ENCODE measurements at places on chromosomes 13 and 19. TPM values are rescaled to one million over a fixed set of nuclear protein-coding genes. Genes with fewer than 3 reads are reported as not detected.
A peak's percentile ranks its signal among the peaks of the same experiment; 100 is the strongest.

IZUMO1 gene
- total RNA-seq: 1.7 TPM

- H3K36me3 ChIP-seq: no peaks in the 10 kb centered on the region
- no peaks in the 10 kb centered on the region for H3K27me3 ChIP-seq
- no peak overlapping the region for H3K27ac ChIP-seq
- no peak for DNase-seq
Observed at GRCh38 chr13:33115274-33115673, 99.1 kb downstream of the KL start.

DNA sequence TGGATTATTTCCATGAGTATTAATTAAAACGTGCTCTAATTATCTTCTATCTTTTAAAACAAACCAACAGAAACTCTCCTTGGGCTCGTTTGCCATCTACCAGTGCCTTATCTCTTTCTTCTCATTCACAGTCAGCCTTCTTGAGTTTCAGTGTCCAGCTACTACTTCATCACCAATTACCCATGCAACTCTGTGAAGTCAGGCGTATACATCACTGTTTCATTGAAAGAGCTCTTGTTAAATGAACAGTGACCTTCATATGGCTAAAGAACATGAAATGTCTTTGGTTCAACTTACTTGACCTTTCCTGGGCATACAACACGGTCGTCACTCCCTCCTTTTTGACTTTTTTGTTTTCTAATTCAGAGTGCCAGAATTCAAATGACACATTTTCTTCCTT is 5.2 kb upstream of the IFT88 start:
- no peaks in the 10 kb centered on the region for H3K4me1 ChIP-seq
- H3K36me3 ChIP-seq: no peaks in the 10 kb centered on the region
- DNase-seq: no peak
- H3K4me3 ChIP-seq: no peak overlapping the region
- H3K27me3 ChIP-seq: no peaks in the 10 kb centered on the region

- no peaks in the 10 kb centered on the region for H3K36me3 ChIP-seq
- peak; percentile 84 for DNase-seq
- no peak overlapping the region for H3K4me3 ChIP-seq
- no peaks in the 10 kb centered on the region for H3K4me1 ChIP-seq
Observed at GRCh38 chr13:92573467-92574057, 653.0 kb upstream of the GPC6 start.

DNA sequence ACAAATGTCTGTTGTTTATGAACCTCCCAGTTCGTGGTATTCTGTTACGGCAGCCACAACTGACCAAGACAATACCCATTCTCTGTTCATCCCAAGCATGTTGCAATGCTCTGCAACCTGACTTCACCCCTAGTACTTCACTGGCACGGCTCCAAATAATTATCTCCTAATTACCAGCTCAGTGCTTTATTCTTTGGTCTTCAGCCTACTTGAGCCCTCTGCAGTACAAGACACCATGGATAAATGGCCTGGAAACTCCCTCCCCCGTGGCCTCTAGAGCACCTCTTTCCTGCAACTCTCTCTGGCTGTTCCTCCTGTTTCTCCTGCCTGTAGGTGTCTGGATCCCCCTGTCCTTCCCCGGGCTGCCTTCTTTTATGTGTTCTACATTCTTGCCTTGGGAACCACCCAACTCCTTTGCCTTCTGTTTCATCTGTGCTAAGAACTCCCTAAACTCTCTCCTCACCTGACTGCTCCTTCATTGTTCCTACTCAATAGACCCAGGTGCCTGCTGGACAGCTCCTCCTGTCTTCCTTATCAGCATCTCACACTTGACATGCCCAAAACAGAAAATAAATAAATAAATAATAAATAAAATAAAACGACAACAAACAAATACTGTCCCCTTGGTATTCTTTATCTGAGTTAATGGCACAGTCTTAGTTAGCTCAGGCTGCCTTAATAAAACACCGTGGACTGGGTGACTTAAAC is 200.4 kb upstream of the IPO5 start:
- H3K27me3 ChIP-seq: no peaks in the 10 kb centered on the region

GRCh38 chr13:79519255-79519654 is 38.3 kb downstream of the NDFIP2 start:
- no peak overlapping the region for H3K4me3 ChIP-seq
- H3K36me3 ChIP-seq: no peaks in the 10 kb centered on the region
- H3K27me3 ChIP-seq: no peaks in the 10 kb centered on the region
- no peaks in the 10 kb centered on the region for H3K4me1 ChIP-seq
- DNase-seq: no peak
- H3K27ac ChIP-seq: no peak overlapping the region

- no peak for DNase-seq
- peak overlapping the region; percentile 87 for H3K27ac ChIP-seq
- peaks cover 49% of the 10 kb centered on the region for H3K4me1 ChIP-seq
- H3K27me3 ChIP-seq: no peaks in the 10 kb centered on the region
- peak overlapping the region; percentile 88 for H3K4me3 ChIP-seq
Observed at GRCh38 chr13:51804295-51805172, 571 bp upstream of the DHRS12 start.

- H3K4me1 ChIP-seq: peaks cover 4% of the 10 kb centered on the region
- H3K4me3 ChIP-seq: no peak overlapping the region
- H3K27me3 ChIP-seq: no peaks in the 10 kb centered on the region
- no peak overlapping the region for H3K27ac ChIP-seq
- no peak for DNase-seq
Observed at GRCh38 chr19:54896036-54896435, 9.9 kb upstream of the NCR1 start.

DNA sequence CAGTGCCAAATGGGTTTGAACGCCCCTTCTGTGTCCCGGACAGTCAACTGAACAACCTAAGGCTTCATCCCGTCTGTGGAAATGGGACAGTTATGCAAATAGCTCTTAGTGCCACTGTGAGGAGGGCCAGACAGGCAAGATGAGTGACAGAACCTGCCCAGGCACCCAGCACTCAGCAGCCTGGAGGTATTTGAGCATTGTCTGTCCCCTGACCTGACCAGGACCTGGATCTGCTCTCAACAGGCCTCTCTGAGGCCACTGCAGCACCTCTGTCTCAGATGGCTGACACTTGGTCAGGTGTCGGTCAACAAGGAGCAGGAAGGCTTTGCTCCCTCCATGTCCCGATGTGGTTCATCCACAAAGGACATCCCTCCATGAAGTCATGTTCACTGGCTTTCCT is 67.9 kb downstream of the CCDC70 start:
- no peaks in the 10 kb centered on the region for H3K4me1 ChIP-seq
- H3K27me3 ChIP-seq: no peaks in the 10 kb centered on the region
- no peak overlapping the region for H3K4me3 ChIP-seq
- no peak overlapping the region for H3K27ac ChIP-seq
- no peaks in the 10 kb centered on the region for H3K36me3 ChIP-seq
- no peak for DNase-seq
